Right ventricle myocardium superior (tissue), 1 donor: ENCODE measurements at places on chromosomes 1 and 21. TPM values are rescaled to one million over a fixed set of nuclear protein-coding genes. Genes with fewer than 3 reads are reported as not detected.

Gene APOBEC4
- not detected for total RNA-seq

- DNase-seq = no peak
Observed at GRCh38 chr1:63004868-63005267, 220.9 kb downstream of the ATG4C start.

GRCh38 chr1:114597949-114598348 is 16.5 kb upstream of the BCAS2 start:
- DNase-seq = no peak

DNA sequence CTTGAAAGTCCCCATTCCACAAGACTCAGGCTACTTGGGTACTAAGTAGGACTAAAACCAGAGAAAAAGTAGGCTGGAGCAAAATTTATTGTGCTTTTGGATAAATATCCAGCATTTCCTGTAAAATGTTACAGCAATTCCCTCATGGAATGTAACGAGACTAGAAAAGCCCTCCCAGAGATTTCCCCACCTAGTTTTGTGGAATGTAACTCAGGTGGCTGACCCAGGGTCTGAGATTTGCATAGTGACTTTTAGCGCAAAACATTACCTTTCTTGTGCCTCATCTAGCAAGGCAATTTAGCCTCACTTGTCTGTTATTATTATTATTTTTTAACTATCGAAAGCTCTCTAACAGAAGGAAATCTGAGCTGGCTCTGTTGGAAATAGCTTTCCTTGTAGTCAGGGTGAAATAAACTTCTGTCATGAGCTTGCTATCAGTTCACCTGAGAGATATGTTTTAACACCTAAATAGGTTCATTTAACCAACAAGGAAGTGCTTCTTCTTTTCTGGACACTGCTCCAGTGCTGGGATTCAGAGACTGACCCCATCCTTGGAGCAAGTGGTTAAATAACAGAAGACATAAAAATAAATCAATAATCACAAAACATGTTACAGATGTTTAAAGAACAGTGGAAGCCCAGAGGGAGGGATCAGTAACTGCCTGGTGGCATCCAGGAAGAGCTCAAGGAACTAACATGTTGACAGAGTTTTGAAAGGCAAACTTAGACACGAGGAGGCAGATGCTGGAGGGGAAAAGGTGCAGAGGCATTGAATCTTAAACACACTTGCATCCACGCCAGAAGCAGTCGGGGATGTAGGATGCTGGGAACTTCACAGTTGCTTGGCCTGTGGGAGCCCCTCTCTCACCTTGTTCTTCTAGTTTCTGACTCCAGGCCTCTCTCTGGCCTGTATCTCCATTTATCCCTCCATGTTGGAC is 68.3 kb upstream of the RHOU start:
- DNase-seq = no peak

Gene FYB2
- total RNA-seq = 14.3 TPM
